Anterior cingulate cortex (tissue), 58 donors: ENCODE measurements at places on chromosomes 1 and 21.

- DNase-seq = no peak
Measured at GRCh38 chr21:38945545-38946245, 140.0 kb downstream of the ETS2 start.

DNA sequence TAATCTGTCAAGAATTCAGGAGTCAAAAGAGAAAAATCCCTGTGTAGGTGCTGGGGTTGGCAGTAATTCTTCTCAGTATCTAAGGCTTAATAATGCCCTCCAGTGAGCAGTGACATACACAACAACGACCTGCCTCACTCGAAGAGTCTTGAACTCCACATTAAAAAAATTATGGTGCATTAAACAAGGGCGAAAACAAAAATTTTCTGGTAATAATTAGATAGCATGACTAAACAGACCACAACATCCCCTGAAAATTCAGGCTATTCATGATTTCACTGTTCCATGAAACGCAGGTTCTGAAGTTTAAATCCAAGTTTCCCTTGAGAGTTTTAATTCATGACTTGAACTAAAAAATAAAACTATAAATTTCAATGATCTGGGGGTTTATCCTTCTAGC, 5.1 kb downstream of the SRSF4 start:
- DNase-seq = no peak

- no peak for DNase-seq
Measured at GRCh38 chr1:202619505-202619904, 90.7 kb downstream of the SYT2 start.

GRCh38 chr1:17143760-17144159, 24.5 kb upstream of the PADI2 start:
- DNase-seq = no peak

DNA sequence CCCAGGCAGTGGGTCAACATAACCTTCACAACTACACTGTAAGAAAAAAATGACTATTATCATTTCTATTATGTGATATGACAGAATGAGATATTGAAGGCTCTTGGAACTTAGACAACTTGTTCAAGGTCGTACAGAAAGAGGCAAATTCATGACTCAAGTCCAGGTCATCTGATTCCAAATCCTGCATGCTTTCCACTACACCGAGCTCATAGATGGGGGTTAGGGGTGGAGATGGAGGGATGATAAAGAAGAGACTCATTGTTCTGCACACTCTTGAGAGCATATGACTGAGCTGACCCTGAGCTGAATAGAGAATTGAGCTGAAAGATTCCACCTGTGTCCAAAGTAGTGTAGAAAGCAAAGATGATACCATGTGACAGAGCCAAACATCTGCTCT, 2.8 kb downstream of the FCRL6 start:
- no peak for DNase-seq

DNA sequence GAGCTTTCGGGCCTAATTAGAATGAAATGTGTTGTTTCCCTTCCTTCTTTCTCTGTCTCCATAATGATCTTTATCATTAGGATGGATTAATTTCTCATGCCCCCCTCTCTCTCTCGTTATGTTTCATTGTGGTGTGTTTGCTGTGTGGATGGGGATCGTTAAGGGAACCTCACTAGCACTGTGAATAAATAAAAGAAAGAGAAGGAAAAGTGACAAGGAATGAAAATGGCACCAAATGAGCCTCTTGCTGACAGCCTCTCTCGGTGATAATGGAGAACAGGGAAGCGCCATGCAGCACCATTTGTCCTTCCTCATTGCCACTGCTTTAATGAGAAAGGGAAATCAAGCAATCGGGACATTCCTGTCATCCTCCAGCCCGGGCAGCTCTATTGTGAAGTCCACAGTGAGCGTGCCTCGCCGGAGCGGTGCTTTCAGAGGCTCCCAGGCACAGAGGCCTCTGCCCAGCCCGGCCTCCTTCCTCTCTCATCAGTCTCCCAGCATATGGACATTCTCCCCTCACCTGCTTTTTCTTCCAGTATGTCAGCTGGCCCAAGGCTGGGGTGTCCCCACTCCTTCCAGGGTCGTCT, 265.7 kb upstream of the TMEM51 start:
- no peak for DNase-seq

GRCh38 chr1:200899015-200899386, 4.3 kb downstream of the INAVA start:
- DNase-seq = no peak
